ENCODE measurements at places on chromosomes 12 and 14.

GRCh38 chr14:68368850-68369249 lies 424.0 kb downstream of the ZFP36L1 start:
- DNase-seq, result no peak

GRCh38 chr12:50166799-50167048 lies 445 bp downstream of the CERS5 start:
- no peak for DNase-seq

- no peak for DNase-seq
Measured at GRCh38 chr14:86640288-86640687, 1110.3 kb downstream of the FLRT2 start.

DNA sequence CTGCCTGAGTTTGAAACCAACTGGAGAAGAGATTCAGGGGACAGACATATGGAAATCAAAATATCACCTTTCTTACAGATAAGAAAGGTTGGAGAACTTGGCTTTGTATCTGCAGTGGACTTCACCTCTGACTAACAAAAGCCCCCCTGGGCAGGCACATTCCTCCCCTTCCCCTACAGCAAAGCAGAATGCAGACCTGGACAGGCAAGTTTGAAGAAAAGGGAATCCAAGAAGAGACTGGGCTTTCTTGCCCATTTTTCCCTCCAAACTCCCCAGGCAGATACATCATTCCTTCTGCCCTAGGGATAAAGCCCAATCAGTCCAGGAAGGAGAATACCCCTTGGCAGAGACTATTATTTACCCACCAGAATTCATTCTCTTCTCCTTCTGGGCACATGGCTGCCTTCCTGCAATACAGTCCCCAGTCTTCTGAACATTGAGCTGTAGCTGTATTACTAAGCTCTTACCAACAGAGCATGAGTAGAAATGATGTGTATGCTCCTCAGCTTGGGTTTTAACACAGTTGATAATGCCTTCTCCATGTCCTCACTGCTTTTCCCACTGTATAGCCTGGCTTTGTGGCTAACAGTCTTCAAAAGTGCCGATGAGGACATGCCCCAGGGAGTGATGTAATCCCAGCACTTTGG lies 17.4 kb upstream of the NAP1L1 start:
- no peak for DNase-seq

DNA sequence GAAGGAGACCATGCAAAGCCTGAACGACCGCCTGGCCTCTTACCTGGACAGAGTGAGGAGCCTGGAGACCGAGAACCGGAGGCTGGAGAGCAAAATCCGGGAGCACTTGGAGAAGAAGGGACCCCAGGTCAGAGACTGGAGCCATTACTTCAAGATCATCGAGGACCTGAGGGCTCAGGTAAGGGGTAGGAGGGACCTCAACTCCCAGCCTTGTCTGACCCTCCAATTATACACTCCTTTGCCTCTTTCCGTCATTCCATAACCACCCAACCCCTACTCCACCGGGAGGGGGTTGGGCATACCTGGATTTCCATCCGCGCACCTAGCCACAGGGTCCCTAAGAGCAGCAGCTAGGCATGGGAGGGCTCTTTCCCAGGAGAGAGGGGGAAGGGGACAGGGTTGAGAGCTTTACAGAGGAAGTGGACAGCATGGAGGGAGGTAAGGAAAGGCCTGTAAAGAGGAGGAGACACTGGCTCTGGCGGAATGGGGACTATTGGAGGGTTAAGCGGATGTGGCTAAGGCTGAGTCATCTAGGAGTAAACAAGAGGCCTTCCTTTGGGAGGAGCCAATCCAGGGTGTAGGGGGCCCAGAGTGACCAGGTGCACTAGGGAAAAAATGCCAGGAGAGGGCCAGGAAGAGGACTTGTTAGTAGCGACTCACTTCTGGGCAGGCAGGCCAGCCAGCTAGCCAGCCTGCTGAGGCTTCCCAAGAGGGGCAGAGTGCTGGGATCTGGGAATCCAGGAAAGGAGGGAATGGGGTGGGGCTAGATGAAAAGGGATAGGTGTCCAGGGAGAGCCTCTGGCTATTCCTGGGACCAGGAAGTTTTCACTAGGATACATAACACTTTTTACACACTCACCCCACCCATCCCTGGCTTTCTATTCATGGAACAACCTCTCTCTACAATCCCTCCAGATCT lies 754 bp downstream of the KRT18 start:
- DNase-seq, result no peak

DNA sequence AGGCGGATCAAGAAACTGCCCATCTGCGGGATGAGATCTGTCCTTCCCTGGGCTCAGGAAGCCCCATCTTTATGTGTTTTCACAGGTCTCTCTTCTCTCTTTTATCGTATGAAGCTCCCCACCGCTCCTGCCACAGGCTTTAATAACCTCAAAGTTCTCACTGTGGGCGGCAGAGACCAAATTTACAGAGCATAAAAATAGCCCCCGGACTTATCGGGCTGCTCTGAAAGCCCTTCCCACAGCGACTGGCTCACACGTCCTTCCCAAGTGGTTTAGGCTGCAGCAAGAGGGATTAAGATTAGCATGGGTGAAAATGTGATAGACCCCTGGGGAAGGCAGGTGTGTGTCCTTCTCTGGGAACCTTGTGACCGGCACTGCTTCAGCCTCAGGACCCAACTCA lies 47.8 kb downstream of the TESC start:
- no peak for DNase-seq

- no peak for DNase-seq
Measured at GRCh38 chr14:68734231-68734732, 58.6 kb downstream of the ZFP36L1 start.

DNA sequence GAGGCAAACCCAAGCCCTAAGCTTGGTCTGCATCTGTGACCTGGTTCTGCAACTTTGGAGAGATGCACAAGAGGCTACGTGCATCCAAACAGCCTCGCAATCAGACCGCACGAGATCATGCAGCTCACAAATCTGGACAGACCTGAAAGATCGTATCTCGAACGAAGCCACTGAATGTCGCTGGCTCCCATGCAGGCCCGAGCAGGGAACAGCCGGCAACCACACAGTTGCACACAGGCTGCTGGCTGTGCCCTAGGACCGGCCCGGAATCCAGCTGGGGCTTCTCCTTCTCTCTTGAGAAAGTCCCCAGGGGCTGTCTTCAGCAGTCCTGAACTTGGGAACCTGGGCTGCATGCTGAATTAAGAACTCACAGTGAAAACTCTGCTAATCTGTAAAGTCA lies 27.9 kb downstream of the WNT5B start:
- DNase-seq, result no peak

GRCh38 chr12:68495336-68496070 lies 115.2 kb upstream of the RAP1B start:
- no peak for DNase-seq
